Activated CD4-positive, alpha-beta T cell treated with anti-CD3 and anti-CD28 coated beads for 36 hours (primary cell): ENCODE measurements at places on chromosomes 11 and 22.
A peak's percentile ranks its signal among the peaks of the same experiment; 100 is the strongest.

DNA sequence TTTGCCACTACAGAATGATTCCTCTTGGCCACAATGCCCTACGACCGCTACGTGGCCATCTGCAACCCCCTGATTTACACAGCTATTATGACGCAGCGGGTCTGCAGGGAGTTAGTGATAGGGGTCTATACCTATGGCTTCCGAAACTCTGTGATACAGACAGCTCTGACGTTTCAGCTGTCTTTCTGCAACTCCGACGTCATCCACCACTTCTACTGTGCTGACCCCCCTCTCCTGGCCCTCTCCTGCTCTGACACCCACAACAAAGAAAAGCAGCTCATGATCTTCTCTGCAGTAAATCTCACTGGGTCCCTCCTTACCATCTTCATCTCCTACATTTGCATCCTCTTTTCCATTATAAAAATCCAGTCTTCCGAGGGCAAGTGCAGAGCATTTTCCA, 52.3 kb upstream of the OR5P2 start:
- DNase-seq, result no peak

- DNase-seq, result peak; percentile 48
Measured at GRCh38 chr11:31870609-31871309, 59.6 kb upstream of the PAX6 start.

DNA sequence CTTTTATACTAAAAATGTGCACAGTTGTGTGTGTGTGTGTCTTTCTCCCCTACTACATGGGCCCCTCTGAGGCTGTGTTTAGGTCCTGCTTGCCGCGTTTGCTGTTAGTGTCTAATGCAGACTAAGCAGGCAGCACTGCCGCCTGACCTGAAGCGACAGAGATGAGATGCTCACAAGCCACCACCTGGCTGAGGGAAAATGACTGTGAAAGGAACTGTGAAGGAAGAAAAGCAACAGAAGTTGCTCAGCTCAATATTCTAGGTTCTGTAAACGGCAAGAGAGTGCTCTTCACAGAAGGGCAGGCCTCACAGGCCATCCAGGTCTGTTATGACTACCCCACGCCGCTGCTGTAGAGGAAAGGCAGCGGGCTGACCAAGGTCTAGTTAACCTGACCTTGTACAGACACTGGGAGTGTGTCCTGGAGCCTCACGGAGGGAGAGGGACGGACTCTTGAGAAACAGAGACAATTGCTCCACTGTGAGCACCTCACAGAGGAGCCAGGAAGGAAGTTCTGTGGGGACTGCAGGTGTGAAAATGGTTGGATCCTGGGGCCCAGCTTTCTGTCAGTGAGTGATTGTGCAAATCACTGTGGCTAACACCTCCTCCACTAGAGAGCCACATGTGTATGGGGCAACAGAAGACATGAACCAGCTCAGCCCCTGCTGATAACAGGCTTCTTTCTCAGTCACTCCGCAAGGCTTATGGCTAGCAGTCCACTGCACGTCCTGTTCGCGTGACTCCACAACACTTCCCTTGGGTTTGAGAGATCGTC, 31.3 kb upstream of the YPEL1 start:
- peak; percentile 83 for DNase-seq

- DNase-seq, result peak; percentile 24
Measured at GRCh38 chr11:116970485-116971292, 127.5 kb downstream of the SIK3 start.

DNA sequence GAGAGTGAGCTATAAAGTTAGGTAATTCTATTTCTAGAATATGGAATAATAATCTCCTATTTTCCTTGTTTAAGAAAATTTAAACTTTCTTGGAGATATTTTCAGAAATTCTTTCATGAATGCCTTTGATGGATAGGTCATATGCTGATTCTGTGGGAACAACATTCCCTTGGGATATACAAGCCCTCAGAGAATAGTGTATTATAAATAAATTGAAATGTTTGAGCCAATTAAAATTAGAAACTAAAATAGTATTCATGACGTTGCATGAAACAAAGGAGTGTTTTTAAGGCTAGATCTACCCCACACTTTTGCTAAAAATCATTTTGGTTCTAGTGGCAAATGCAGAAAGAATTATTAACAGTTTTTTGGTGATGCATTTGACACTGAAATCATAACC, 269.3 kb upstream of the ANO3 start:
- DNase-seq, result no peak

DNA sequence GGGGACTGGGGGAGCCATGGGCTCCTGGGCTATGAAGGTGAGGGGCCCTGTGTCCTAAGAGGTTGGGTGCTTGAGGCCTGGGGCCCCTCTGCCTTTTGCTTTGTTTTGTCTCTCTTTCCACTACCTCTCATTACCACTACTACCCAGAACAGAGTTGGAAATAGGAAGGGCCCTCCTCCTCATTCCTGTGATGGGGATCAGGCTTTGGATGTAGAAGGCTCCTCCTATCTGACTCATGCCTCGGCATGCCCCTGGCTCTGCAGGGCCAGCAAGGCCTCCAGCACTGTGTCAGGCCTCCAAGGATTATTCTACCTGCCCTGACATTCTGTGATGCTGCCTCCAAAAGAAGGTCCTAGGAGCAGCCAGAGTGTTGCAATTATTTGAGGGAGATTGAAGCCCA, 766 bp downstream of the IZUMO1R start:
- no peak for DNase-seq

- DNase-seq, result no peak
Measured at GRCh38 chr11:94336033-94336432, 31.7 kb downstream of the IZUMO1R start.

DNA sequence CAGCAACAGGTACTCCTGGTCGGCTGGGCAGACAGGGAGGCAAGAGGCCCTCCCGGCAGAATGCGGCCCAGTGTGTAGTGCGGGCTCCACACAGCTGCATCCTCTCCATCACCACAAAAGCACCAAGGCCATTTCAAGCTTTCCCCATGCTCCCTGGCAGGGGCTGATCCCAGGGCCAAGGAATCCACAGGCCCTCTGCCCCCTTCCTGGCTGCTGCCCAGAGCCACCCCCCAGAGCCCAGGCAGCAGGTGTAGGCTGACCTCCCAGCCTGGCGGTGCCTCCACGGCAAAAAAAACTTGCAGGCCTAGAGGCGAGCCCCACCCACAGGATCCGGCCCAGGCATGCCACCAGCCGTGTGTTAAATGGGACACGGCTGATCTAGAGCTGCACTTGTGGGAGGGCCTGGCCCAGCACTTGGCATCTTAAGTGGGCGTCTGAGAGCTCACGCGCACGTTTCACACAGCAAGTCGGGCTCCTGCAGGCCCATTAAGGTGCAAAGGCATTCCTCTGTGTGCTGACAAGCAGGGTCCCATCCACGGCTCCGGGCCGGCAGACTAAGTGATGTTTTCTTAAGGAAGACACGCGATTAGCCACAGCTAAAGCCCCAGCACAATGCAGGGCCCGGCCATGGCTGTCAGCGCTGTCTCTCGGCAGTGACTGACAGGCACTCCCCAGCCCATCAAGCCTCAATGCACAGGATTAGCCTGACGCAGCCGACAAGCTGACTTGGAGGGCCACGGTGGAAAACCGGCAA, 19.8 kb upstream of the GNB1L start:
- DNase-seq, result peak; percentile 61

GRCh38 chr11:126129727-126130671, 67.3 kb upstream of the CDON start:
- DNase-seq, result no peak

DNA sequence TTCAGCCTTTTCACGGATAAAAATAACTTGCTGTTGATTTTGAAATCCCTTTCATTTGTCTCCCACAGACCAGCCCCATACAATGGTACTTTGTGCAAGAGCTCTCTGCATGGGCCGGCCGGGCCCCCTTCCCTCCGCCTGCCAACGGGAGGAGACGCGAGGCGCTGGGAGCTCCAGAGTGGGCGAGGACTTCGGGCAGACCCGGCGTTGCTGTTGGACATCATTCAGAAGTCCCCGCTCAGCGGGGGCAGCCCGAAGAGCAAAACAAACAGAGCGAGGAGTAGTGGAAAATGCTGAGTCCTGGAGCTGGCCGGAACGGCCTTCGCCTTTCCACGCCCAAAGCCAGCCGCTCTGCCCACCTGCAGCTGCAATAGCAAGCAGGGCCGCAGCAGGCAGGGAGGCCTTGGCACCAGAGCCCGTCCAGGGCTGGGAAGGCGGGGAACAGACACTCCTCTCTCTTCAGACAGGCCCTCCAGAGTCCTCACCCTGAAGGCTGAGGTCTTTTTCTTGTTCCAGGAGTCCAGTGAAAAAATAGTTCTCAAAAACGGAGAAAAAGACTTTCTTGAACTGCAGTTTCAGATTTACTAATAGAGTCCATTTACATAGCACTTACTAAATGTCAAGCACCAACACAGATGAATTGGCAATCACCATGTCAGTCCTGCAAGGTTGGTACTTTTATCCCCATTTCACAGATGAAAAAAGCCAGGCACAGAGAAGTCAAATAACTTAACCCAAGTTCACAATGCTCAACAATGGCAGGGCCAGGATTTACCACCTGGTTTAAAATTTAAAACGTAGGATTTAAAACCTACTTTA, 135.5 kb downstream of the ETS1 start:
- no peak for DNase-seq

- no peak for DNase-seq
Measured at GRCh38 chr11:19919050-19919561, 206.5 kb downstream of the NAV2 start.

DNA sequence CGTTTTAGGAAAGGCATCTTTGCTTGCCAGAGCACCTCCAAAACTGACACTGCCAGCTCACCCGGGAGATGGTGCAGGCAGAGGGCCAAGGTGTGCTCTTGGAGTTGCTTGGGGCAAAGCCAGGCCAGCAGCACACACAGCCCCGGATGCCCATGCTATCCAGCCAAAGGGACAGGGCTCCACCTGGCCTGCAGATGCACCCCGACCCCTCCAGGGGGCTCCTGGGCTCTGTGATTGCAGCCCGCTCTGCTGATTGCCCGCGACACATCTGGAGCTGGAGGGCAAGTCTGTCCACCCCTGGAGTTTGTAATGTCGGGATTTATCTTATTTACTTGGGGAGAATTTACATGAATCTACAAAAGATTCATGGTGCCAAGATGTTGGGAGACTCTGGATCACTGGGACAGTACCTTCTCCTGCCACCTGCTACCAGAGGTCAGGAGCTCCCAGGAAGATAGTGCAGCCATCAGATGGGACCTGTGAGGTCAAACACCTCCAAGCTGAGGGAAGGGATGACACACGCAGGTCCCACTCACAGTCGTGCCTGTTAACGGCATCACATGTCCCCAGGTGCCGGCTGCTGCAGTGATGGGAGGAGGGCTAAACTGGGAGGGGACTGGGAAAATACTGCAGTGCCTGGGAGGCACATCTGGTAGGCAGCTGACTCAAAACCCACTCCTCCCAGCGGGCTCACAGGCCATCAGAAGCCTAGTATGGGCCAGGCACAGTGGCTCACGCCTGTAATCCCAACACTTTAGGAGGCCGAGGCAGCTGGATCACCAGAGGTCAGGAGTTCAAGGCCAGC, 17.2 kb downstream of the CBX7 start:
- peak; percentile 69 for DNase-seq

GRCh38 chr11:60821827-60822599, 19.9 kb upstream of the CCDC86 start:
- DNase-seq, result no peak

- DNase-seq, result no peak
Measured at GRCh38 chr22:19693981-19694670, 20.2 kb upstream of the SEPTIN5 start.

GRCh38 chr22:49574881-49575702, 252.6 kb downstream of the BRD1 start:
- no peak for DNase-seq

- no peak for DNase-seq
Measured at GRCh38 chr11:78248903-78249302, 60.2 kb downstream of the USP35 start.

GRCh38 chr11:125429807-125430678, 66.0 kb downstream of the FEZ1 start:
- no peak for DNase-seq

DNA sequence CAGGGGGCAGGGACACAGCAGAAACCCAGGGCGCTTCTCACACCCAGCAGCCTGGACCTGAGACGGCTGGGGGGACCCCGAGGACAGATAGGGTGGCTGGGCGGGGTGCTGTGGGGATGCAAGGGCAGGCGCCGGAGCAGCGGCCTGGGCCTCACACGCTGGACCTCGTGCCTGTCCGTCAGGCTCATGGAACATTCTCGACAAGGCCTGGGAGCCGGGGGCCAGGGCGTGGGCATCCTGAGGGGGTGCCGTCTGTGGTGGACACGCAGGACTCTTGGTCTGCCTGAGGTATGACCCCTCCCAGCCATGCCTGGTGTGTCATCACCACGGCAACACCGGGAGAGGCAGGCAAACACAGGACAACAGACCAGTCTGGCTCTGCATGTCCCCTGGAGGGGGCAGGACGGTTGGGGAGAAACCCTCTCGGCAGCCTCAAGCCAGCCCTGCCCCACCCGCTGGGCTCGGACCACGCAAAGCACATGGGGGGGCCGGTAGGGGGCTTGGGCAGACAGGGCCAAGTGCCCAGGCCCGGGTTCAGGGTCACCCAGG, 21.4 kb downstream of the MRPL23 start:
- no peak for DNase-seq

DNA sequence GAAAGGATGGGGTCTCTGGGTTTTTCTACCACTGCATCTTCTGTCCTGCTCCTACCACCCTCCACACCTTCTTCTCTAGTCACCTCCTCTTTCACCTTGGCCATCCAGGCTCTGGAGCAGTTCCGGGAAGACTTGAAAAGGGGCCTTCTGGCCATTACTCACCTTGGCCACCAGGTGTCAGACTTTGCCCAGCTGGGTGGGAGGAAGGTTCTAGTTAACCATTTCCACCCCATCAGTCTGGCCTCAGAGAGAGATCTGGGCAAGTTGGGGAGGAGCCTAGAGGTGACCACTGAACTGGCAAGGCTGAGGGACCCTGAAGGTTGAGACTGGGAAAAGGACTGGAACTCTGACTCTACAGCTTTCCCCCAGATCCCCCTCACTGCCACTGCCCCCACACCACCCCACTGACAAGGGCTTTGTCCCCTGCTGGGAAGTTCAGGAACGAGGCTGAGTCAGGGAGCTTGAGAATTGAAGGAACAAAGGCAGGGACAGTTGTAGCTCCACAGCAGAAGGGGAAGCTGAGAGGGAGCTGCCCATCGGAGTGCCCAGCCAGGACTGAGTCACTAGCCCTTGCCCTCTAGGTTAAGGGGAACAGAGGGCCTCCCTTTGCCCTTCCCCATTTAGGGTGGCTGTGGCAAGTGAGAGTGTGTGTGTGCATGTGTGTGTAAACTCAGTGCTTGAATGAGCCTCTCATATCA, 3.7 kb upstream of the POLD4 start:
- peak; percentile 81 for DNase-seq

DNA sequence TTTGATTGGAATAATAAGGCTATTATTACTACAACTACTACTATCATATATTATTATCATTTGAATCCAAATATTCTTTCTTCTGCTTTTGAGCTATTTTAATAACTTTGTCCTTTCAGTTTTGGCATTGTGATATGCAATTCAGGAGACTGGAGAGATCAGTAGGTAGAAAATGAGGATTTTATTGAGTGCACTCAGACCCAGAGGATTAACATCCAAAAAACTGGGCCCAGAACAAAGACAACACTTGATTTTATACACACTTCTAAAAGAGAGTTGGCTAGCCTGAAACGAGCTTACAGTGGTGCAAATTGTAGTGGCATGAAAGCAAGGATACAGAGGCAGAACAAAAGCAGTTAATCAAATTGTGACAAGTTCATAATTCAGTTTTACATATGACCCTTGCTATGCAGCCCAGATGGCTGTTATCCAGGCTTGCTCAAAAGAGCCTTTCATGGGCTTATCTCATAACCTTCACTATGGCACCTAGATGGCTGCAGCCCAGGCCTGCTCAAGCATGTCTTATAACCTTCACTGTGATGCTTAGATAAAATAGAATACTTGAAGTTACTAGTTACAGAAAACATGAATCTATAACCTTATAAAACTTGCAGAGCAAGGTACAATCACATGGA, 796.3 kb upstream of the RAG2 start:
- DNase-seq, result no peak
